ENCODE measurements at places on chromosomes 7 and 10.

GRCh38 chr7:30780941-30781340, 9.7 kb downstream of the MINDY4 start:
- no peak for DNase-seq

- no peak for DNase-seq
Measured at GRCh38 chr10:69864321-69864720, 62.6 kb downstream of the COL13A1 start.

- no peak for DNase-seq
Measured at GRCh38 chr7:67359900-67360299, 363.3 kb downstream of the TYW1 start.

GRCh38 chr7:46811529-46811928, 770.4 kb downstream of the TNS3 start:
- DNase-seq: peak; percentile 74

DNA sequence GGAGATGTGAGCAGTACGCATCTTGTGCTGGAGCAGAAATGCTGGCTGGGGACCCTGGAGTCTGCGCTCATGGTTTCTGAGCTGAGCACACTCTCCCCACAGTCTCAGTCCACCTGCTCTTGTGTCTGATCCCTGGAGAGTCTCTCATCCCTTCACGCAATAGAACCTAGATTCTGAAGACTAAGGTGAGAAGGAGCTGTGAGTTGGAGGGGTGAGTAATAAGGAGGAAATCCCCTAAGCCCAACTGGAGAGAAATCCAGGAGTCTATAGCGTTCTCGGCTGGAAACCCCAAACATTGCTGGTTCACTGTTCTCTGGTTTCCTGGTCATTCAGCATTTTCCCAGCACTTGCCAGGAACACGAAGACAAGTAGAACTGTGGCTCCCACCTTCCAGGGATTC, 68.3 kb upstream of the SMNDC1 start:
- DNase-seq: no peak

DNA sequence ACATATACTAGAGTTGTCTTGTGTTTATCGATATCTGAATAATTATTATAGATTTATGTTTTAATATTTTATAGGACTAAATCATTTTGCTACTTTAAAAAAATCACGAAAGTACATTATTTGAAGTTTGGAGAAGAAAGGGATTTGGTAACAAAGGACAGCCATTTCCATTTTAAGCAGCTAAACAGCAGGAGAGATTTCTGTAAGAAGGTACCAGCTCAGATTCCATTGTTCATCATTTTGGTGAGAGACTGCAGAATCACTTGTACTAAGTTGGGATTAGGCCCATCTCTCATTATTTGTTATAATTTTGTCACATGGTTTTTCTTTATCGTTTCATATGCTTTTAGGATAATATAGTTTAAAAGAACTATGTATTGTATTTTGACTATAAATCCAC, 46.7 kb downstream of the PALS2 start:
- DNase-seq: no peak

DNA sequence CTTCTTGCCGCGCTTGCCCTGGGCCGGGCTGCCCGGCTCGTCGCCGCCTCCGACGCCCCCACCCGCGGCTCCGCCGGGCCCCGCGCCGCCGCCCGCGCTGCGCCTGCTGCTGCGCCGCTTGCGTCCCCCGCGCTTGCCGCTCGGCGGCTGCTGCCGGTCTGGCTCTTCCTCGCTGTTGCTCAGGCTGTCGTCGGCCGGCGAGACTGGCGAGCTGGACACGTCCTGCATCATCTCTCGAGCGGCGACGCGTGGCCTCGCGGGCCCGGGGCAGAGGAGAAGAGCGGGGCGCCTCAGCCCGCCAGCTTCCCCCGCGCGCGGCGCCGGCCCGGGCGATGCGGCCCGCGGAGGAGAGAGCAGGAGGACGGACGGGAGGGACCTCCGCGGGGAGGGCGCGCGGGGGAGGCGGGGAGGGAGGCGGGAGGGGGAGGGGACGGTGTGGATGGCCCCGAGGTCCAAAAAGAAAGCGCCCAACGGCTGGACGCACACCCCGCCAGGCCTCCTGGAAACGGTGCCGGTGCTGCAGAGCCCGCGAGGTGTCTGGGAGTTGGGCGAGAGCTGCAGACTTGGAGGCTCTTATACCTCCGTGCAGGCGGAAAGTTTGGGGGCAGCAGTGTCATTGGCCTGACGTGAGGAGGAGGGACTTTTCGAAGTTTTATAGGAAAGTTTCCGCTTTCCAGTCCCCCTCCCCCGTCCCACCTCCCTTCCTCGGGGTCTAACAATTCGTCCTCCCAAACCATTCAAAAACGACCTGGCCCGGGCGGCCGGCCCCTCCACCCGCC, at the start of gene TWIST1:
Gene TWIST1, minus strand, starts transcription at position 546 of the 779 bp plus-strand sequence. Its CDS starts 315 bp downstream, at position 231.
- peak; percentile 96 for DNase-seq

DNA sequence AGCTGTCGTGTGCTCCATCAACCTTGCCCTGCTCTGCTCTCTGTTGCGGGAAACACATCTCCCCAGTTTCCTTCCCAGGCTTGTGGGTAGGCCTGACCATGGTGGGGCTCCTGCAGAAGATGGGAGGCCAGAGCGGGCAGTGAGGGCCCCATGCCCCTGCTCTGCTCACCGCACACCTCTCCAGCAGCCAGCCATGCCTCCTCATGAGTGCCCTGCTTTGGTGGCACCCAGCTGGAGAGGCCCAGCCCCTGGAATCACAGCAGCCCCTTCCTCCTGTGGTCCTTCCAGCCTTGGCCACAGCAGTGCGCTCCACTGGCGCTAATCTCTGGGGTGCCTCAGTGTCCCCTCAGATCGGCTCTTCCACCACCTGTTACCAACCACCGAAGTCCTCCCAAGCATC, 4.2 kb upstream of the OPN4 start:
- DNase-seq: no peak

GRCh38 chr7:2383543-2384274, 19.7 kb upstream of the CHST12 start:
- no peak for DNase-seq

DNA sequence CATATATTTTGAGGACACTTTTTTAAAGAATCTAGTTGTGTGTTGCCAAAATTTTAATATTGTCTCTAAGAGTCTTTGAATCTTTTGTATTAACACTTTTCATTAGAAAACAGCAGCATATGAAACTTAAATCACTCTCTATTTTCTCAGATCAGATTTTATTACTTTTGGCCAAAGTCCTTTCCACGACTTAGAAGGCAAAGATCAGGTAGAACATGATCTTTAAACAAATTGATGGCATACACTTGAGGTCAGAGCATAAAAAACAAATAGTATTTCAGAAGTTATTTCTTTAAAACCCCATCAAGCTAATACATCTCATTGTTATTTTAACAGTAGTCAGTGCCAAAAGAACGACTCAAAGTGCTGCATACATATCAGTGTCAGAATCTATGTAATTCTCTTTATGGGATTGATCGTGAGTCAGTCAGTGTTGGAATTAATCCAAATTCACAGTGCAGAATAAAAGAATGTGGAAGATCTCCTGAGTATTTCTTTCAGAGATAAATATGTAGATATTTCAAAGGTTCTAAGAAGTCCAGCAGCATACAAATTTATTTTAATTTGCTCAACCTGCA, 9.6 kb upstream of the AGMO start:
- no peak for DNase-seq

- no peak for DNase-seq
Measured at GRCh38 chr7:149706398-149706797, 67.0 kb downstream of the ZNF467 start.

DNA sequence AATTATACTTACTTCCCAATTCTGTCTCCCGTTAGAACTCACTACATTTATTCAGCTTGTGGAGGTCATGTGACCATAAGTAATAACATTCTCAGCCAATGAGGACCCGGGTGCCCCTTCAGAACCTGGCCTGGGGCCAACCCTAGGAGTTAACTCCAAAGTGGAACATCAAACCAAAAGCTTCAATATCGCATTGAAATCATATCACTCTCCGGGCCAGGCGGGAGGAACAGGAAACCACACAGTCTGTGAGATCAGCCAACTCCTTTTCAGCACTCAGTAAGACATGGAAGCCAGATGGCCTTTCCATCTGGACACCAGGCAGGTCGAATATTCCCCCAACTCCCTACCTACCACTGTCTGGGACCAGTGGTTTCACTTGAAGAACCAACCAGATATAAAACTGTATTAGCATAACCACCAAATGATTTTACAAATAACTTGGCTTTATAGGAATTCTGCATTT, 5.5 kb downstream of the CREB3L2 start:
- DNase-seq: peak; percentile 62

- DNase-seq: no peak
Measured at GRCh38 chr7:35513195-35513594, 181.7 kb downstream of the HERPUD2 start.

Measured in left hindlimb (tissue), 1 donor.